B cell (primary cell): ENCODE measurements at places on chromosomes 3 and 15. TPM values are rescaled to one million over a fixed set of nuclear protein-coding genes. Genes with fewer than 3 reads are reported as not detected.

DNA sequence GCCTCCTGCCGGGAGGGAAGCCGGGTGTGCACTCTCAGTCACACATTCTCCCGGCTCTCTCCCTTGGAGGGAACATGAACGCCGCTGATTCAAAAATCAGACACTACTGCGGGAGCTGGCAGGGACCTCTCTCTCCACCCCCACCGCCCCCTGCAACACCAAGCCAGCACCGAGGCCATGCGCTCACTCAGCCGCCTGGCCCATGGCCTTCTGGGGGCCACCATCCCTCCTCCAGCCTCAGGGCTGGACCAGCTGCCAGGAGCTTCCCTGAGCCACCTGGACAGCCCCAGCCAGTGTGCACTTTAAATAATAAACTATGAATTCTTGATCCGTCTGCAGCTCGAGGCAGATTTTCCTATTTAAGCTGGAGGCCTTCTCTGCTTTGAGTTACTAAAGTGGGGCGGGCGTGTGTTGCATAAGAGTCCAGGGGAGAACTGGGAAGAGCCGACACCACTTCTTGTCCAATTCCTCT is 30.6 kb downstream of the ADAMTS17 start:
- no peak for DNase-seq

GRCh38 chr3:138062626-138063025 is 52.7 kb downstream of the CLDN18 start:
- DNase-seq, result no peak

GRCh38 chr15:58064980-58065444 is 499 bp downstream of the ALDH1A2 start:
- DNase-seq, result peak; percentile 30

DNA sequence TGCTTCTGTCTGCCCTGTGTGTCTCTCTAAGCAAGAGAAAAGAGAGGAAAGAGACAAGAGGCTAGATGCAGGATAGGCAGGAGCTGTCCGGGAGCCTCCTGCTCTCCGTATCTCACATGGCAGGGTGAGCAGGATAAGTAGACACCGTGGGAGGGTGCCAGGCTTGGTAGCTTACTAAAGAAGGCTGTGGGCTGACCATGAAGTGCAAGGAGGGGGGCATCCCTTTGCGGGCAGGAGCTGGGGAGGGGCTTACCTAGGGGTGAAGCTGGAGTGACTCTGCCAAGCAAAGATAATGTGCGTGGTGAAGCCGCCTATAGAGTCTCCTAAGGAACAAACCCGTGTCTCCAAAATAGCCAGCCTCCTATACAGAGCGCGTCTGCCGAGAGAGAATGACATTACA is 33.7 kb upstream of the TMC3 start:
- no peak for DNase-seq

DNA sequence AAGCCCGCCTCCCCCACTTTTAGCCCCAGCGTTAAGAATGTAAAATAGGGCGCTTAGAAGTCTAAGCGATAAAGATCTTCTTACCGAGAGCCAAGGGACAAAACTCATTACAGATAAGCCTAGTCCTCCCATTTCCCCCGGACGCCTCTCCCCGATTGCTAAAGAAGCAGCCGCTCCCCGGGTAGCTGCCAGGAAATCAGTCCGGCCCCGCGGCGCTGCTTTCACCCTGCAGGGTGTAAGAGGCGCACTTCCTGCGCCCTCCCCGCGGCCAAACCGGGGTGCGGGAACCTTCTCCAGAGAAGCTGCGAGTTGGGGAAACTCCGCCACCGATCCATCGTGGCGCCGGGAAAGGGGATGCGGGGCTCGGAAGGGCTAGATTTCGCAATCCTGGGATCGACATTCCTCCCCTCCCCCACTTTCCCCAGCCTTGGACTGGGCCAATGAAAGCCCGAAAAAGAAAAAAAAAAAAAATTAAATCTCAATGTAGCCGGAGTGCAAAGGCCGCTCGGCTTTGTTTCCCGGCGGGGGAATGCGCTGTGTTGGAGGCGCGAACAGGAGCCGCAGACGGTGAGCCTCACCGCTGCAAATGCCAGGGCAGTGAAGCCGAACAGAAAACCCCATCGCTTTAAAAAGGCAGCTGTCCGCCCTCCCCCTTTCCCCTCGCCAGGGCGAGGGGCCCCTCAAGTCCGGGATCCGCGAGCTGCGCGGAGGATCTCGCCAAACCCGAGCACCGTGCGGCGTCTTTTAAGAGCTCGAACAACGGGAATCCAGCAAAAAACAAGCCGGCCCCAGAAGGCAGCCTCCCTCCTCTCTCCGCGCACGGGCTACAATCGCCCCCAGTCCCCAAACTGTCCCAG is 626 bp upstream of the PTPRG start:
- peak; percentile 13 for DNase-seq

DNA sequence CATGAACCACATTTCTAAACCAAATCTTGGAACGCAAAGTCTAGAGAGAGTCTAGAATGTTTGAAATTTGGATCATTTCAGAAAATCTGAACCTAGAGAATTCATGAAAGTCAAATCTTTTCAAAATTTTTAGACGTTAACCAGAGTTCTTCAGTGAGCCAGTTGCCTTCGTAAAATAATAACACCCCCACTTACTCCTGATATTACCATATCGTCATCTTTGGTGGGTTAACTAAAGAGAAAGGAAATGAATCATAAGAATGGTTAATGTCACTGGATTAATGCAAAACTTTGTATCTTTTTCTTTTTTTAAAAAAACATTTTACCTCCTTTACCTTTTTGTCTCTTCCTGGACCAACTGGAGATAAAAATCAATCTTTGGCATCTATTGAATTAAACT is 1.2 kb upstream of the ZBED2 start:
- no peak for DNase-seq

DNA sequence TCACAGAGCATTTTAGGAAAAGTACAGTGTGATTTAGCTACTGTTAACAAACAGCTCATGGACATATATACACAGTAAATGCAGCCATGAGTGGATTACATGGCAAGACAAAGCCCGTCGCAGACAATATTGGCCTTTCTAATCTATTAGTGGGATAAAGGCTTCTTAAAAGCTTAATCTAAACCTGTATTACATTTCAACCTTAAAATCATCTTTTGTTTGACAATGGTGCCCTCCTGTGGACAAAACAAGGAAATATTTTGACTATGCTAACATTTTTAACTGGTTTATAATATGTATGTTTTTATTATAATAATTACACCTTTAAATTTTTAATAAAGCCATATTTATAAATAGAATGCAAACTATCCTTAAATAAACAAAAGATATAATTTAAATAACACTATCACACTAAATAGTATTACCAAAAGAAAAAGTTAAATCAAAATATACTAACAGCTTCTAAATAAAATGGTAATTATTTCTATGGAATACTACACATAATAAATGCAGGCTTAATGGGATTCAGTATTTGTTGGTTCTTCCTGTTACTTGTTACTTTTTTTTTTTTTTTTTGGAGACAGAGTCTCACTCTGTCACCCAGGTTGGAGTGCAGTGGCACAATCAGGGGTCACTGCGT is 38.6 kb downstream of the TAFA4 start:
- peak; percentile 45 for DNase-seq

- no peak for DNase-seq
Observed at GRCh38 chr3:48352546-48352945, 19.1 kb upstream of the SPINK8 start.

- DNase-seq, result peak; percentile 83
Observed at GRCh38 chr3:36893137-36893557, 51.7 kb downstream of the TRANK1 start.

DNA sequence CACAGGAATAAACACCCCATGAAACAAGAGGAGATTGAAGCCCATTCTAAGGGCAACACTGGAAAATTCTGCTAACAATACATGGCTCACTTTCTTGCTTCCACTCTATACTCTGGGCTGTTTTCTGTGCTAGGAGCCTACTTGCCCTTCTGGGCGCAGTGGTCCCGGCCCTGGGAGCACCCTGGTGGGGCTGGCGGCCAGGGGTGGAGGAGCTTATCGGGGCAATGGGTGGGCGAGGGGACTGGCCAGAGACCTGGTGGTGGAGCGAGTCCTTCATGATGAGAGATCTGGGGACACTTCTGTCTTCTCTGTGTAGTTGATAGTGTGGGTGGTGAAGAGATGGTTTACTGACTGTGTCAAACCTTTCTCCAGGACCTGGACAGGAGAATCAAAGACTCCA is 1128.5 kb downstream of the TBL1XR1 start:
- no peak for DNase-seq

Gene FBXL2
- 0.34 TPM in 1 of 2 replicates, not detected in the other for total RNA-seq

Gene LRRC57
- total RNA-seq, result 17.8 and 25.4 TPM in 2 replicates

Gene FEZF2
- total RNA-seq, result not detected in 2 replicates

Gene DLEC1
- total RNA-seq, result 0.83 and 2.1 TPM in 2 replicates

Gene MCTP2
- total RNA-seq, result 64.8 and 68.5 TPM in 2 replicates
